Activated naive CD4-positive, alpha-beta T cell treated with anti-CD3 and anti-CD28 coated beads for 36 hours (primary cell): ENCODE measurements at places on chromosomes 4 and X.

- H3K27me3 ChIP-seq, result no peaks in the 10 kb centered on the region
- no peaks in the 10 kb centered on the region for H3K36me3 ChIP-seq
- H3K27ac ChIP-seq, result no peak overlapping the region
- no peaks in the 10 kb centered on the region for H3K4me1 ChIP-seq
- no peak overlapping the region for H3K4me3 ChIP-seq
Observed at GRCh38 chrX:122094611-122095010, 1047.2 kb downstream of the GLUD2 start.

DNA sequence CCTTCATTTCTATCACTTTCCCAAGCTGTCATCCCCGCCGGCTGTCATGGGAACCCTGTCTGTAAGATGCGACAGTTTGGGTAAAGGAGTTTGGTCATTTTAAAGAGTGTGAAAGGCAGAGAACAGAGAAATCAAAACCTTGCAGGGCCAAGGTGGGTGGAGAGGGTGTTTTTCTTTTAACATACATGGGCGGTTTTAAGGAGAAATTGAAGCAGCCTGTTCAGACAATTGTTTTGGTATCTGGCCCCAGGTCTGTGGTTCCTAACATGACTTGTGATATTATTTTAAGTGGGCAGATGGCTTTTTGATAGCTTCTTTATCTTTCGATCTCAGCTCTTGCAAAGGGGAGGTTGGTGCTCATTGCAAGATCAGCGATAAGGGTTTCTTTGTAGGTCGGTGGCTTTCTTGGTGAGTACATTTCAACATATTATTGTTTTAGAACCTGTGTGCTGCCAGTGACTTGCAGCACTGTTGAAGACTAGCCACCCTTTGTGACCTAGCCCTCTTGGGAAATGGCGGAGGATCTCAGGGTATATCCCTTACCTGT, 3.7 kb downstream of the PPP1R3F start:
- no peaks in the 10 kb centered on the region for H3K27me3 ChIP-seq
- H3K27ac ChIP-seq, result peak overlapping the region; percentile 86
- peaks cover 8% of the 10 kb centered on the region for H3K36me3 ChIP-seq
- DNase-seq, result peak; percentile 47

- no peak overlapping the region for H3K27ac ChIP-seq
- no peaks in the 10 kb centered on the region for H3K36me3 ChIP-seq
- H3K27me3 ChIP-seq, result no peaks in the 10 kb centered on the region
- no peaks in the 10 kb centered on the region for H3K4me1 ChIP-seq
- DNase-seq, result no peak
- H3K4me3 ChIP-seq, result no peak overlapping the region
Observed at GRCh38 chrX:114599305-114599704, 15.4 kb downstream of the HTR2C start.

DNA sequence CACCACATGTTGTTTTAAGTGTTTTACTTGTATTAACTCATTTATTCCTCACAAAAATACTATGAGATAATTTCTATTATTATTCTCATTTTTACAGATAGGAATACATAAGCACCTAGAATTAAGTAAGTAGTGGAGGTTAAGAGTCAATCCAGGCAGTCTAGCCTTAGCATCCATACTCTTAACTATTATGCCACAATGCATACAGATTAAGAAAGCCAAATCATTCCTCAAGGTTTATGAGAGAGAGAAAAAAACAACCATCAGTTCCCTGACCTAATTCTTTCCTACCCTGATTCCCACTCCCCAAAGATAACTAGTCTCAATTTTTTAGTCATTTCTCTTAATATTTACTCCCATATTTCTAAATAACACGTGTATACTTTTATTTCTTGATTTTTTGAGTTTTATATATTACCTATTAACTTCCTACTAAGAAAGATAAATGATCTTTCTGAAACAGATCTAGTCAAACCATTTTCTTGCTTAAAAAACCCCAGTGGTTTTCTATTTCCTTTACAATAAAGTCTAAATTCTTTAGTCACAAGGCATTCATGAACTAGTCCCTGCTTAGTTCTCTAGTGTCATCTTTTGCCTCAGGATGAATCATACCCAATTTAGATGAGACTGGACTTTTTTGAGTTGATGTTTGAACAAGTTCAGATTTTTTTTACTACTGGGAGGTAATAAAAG, 16.0 kb downstream of the UBA6 start:
- no peaks in the 10 kb centered on the region for H3K27me3 ChIP-seq
- H3K4me3 ChIP-seq, result no peak overlapping the region
- H3K36me3 ChIP-seq, result peaks cover 21% of the 10 kb centered on the region
- peaks cover 32% of the 10 kb centered on the region for H3K4me1 ChIP-seq
- H3K27ac ChIP-seq, result peak overlapping the region; percentile 11
- no peak for DNase-seq

- no peaks in the 10 kb centered on the region for H3K27me3 ChIP-seq
- H3K4me1 ChIP-seq, result peaks cover 35% of the 10 kb centered on the region
- H3K4me3 ChIP-seq, result peak overlapping the region; percentile 92
- peak; percentile 67 for DNase-seq
- H3K36me3 ChIP-seq, result peaks cover 1% of the 10 kb centered on the region
Observed at GRCh38 chr4:48780865-48781214, 761 bp upstream of the FRYL start.

DNA sequence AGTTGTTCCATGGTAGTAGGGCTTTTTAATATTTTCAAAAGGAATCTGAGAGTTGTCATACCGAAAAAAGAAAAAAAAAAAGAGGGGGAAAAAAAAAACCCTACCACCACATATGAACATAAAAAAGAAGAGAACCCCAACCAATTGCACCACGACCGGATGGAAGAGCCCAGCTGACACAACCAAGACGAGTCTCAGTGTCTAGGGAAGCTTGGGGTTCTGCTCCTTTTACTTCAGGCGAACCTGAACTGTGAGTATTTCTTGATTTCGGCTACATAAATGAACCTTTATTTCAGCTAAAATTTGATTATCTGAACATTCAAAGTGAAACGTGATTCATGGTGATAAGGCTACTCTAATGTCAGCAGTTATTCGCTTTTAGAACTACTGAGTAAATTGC, at the start of gene GPR34:
GPR34 (plus strand) TSS at position 139 of the 400 bp plus-strand sequence. CDS start 6,661 bp downstream, outside the sequence.
- H3K4me3 ChIP-seq, result no peak within 1 kb of the TSS
- H3K27ac ChIP-seq, result no peak within 1 kb of the TSS
- peaks cover 2% of the 10 kb centered on the region for H3K36me3 ChIP-seq
- H3K4me1 ChIP-seq, result peaks cover 34% of the 10 kb centered on the region
- DNase-seq, result peak; percentile 32

DNA sequence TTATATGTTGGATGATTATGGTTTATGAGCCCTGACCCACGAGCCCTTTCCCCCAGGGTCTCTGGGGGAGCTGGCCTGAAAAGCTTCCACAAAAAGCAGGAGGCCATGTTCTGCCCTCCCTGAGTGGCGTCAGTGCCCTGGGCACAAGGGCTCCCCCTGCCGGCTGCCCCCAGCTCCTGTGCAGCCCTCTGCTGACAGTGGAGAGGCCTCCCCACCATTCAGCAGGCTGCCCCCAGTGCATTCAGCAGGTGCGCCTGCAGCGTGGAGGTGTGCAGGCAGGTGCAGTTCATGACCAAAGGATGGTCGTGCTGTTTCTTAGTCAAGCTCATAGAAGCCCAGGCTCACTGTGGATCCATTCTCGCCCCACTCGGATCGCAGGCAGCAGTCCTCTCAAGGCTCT, 12.5 kb upstream of the S100P start:
- peaks cover 36% of the 10 kb centered on the region for H3K36me3 ChIP-seq
- H3K4me3 ChIP-seq, result no peak overlapping the region
- H3K27ac ChIP-seq, result no peak overlapping the region
- H3K4me1 ChIP-seq, result peaks cover 29% of the 10 kb centered on the region
- no peaks in the 10 kb centered on the region for H3K27me3 ChIP-seq
- no peak for DNase-seq

DNA sequence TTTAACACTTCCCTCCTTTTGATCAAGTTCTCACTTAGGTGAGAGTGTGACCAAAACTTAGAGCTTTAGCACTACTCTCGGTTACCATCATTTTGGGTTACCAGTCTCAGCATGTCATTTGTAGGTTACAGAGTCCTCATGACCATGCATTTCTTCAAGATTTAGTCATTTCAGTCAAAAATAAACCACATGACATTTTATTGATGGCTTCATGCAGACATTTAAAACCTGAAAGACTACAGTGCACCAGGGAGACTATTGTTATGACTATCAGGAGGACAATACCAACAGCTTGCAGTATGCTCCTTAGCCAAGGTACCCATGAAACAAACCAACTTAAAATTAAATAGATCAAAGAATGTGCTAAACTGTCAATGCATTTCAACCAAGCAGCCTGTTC, 498.1 kb upstream of the FSTL5 start:
- no peak overlapping the region for H3K27ac ChIP-seq
- no peak for DNase-seq
- H3K4me3 ChIP-seq, result no peak overlapping the region
- no peaks in the 10 kb centered on the region for H3K36me3 ChIP-seq
- no peaks in the 10 kb centered on the region for H3K27me3 ChIP-seq
- no peaks in the 10 kb centered on the region for H3K4me1 ChIP-seq
